Stimulated activated CD8-positive, alpha-beta memory T cell treated with anti-CD3 and anti-CD28 coated beads, Interleukin-15, amount 100 ng/mL, for 1 hour (primary cell): ENCODE measurements at places on chromosomes 11 and 22.

- no peak for DNase-seq
Measured at GRCh38 chr22:16783930-16784354, 41.3 kb downstream of the XKR3 start.

DNA sequence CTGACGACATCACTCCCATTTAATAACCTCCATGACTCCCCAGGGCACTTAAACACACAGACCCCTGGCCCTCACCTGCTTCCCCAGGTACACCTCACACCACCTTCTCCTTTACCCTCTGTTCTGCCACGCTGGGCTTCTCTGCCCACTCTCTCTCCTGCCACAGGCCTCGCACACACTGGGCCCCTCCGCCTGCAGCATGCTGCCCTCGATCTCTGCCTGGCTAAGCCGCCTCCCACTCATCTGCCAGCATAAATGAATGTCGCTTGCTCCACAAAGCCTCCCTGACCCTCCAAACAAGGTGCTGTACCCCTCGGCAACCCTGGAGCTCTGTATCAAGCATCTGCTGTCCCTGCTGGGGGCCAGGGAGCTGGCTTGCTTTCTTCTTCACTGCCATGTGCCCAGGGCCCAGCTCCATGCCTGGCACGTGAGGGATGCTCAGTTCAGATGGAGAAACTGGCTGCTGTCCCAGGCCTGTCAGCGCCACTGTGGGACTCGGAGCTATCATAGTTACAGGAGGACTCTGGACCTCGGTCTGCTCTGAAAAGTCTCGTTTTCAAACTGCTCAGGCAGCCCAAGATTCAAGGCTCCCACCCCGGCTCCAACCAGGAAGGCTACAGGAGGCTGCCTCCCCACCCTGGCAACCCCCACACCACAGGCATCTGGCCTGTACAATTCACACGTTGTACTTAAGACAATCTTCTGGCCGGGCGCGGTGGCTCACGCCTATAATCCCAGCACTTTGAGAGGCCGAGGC, 11.9 kb downstream of the TTLL1 start:
- no peak for DNase-seq

GRCh38 chr11:27075192-27075591, 34.6 kb downstream of the BBOX1 start:
- no peak for DNase-seq

DNA sequence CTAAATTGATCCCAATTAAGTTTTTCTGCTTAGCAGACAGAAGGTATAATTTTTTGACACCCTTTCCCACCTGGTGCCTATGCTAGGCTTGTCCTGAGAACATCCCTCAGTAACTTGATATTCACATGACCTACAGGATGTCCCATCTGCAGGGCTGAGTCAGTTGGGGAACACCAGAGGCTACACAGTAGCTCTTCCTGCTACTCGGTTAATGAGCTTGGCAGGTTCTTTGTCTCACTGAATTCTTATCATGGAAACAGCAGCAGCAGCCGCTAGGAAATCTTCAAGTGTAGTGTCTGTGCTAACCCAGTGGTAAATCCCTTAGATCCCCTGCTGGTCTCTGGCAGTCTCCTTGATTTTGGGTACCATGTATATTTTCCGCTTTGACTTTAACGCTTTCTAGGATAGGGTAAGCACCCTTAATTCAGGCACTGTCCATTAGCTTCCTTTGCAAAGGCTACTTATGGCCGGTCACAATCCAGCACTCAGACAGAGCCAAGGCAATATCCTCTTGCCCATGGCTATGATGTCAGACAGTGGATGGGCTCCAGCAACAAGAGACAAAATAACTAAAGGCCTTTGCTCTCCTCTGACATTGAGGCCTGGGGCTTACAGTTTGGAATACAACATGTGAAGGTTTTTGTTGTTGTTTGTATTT, 8.5 kb downstream of the MRPL16 start:
- DNase-seq = no peak

DNA sequence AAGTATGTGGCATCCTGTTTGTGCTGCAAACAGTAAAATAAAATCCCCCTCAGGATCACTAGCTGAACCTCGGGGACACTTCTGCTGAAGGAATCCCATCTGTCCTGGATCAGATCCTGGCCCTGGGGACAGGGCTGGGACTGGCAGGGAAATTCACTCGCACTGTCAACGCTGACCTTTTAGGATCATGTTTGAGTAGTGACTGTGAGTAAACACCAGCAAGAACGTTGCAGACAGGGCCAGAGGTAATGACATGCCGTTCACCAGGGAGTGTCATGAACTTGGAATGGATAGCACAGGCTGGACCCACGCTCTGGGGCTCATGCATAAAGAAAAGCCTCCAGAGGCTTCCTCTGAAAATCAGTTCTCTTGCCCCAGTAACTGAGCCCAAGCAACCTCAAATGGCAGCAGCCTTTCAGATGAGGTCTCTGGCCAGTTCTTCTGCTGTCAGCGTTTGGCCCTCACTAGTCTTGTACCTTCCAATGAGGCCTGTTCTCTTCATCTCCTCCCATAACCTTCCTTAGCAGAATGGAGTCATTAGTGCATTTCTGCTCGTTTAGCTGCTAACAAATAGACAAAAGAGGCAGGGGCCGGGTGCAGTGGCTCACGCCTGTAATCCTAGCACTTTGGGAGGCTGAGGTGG, 51.0 kb upstream of the BARX2 start:
- no peak for DNase-seq

- DNase-seq = no peak
Measured at GRCh38 chr11:126834573-126834972, 166.0 kb downstream of the KIRREL3 start.
